Esophagus squamous epithelium (tissue), 5 donors: ENCODE measurements at places on chromosomes 4 and X.

- no peak for DNase-seq
Observed at GRCh38 chrX:107823456-107823855, 2.2 kb upstream of the MID2 start.

- DNase-seq: no peak
Observed at GRCh38 chr4:62004881-62005280, 804.8 kb downstream of the ADGRL3 start.

DNA sequence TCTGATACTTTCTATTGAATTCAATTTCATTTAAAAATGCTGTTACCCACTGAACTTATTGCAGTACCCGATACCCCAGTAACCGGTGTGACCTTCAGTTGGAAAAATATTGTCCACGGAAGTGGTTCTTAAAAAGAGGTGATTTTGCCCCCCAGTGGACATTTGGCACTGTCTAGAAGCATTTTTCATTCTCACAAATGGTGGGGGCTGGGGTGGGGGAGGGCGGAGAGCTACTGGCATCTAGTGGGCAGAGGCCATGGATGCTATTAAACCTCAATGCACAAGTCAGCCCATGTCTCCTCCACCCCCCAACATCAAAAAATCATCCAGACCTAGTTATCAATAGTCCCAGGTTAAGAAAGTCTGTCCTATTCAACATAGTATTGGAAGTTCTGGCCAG is 19.6 kb upstream of the CHM start:
- no peak for DNase-seq

DNA sequence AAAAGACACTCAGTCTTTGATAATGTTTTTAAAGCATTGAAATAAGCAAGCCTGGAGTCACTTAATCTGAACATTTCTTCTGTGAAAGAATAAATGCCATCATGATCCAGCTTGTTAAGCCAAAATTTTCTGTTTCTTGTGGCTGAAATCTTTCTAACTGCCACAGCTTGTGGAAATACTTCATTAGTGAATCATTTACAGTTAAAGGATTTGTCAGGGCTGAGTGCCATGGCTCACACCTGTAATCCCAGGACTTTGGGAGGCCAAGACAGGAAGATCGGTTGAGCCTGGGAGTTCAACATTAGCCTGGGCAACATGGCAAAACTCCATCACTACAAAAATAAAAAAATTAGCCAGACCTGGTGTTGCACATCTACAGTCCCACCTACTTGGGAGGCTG is 93.3 kb upstream of the PDE5A start:
- no peak for DNase-seq

DNA sequence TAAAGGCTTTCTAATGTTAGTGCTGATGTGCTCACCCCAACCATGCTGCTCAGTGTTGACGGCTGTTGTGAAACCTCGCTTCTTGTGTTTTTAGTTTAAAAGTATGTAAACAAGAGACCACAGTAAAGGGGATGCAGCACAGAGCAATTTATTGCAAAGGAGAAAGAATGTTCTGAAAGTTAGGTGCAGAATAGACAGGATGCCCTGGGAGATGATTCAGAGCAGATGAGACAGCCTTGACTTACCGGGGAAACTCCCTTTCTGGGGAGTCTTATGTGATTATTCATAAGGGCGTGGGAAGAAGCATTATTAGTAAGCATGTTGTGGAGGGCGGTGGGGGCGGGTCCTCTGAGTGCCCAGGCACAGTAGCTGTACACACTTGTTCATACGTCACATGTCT is 47.7 kb downstream of the EVC start:
- DNase-seq: no peak

DNA sequence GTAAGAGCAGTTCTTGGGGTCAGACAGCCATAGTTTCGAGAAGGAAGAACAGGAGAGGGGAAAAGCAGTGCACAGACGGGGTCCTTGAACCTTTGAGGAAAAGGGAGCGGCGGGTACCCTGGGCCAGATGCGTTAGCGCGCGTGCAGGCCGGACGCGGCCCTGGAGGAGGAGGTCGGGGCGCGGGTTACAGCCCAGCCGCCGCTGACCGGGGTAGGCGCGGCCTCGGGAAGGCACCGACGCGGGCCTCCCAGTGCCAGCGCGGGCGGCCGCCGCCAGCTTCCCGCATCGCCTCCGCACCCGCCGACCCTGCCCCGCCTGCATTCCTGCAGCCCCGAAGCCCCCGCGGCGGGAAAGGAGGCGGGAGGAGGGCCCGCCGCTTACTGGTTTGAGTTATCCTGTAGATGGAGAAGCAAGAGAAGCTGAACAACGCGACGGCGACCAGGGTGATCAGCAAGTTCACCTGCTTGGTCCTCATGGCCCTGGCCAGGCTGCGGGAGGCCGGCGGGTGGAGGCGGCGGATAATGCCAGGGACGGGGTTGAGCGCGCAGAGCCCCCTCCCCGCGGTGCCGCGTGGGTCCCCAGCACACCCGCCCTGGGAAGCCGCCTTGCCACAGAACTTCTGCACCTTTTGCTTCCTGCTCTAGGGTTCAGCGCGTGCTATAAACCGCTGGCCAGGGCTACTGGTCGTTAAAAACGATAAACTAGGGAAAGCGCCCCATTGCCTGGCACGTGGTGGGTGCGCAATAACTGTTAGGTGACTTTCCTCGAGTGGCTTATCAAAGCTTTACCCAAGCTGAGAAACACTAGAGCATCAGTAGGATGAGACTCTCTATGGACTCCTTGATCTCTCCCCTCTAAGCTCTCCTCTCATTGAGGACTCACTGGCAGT is at the start of gene MGAT4D:
MGAT4D (minus strand) TSS at position 547 of the 890 bp plus-strand sequence; CDS start at position 476, 71 bp downstream.
- DNase-seq: no peak

GRCh38 chrX:37846141-37846540 is 1.2 kb downstream of the DYNLT3 start:
- DNase-seq: no peak

DNA sequence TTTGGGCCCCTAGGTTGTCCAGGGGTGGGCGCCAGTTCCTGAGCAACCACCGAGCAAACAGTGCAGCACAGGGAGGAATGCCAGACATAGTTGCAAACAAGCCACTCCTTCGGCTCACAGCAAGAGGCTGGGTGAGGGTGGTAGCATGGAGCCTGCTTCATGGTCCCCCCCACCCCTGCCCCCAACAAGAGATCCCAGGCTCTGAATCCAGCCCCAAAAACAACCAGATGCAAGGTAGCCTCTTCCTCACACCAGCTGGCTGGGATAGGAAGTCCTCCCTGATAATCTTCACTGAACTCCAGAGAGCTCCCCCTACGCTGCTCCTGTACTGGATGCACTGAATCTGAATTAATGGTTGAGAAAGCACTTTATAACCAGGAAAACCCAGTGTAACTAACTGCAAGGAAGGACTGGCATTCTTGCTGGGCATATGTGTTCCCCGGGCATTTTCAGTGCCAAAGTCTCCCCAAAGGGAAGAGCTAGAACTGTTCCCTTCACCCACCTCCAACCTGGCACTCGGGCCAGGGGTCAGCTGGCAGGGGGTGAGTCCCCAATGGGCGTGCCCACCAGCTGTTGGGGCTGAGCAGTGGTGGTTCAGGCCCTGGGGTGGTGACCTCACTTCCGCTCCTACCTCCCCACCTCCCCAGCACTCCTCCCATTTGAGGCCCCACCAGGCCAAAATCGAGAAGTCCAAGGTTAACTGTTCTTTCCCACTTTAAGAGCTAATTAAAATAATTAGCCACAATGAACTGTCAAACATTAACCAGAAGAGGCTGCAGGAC is 1.5 kb downstream of the ELF4 start:
- no peak for DNase-seq

GRCh38 chr4:3372264-3372932 is 69.4 kb upstream of the HGFAC start:
- no peak for DNase-seq

DNA sequence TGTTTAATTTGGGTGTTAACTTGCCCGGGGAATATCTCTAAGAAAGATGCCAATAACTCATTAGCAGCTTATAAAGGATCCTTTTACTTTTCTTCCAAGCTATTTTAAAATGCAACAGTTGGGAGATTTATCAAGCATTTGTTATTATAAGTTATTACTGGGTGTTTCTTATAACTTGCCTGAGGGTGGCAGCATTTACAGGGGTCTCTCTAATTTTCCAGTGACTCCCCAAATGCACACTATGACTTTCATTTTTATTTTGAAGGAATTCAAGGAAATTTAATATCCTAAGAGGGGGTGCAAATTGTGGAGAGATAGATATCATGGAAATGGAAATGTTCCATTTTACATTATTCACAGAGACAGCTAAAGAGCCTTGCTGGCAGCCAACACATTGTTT is 138.0 kb downstream of the PDGFRA start:
- no peak for DNase-seq

DNA sequence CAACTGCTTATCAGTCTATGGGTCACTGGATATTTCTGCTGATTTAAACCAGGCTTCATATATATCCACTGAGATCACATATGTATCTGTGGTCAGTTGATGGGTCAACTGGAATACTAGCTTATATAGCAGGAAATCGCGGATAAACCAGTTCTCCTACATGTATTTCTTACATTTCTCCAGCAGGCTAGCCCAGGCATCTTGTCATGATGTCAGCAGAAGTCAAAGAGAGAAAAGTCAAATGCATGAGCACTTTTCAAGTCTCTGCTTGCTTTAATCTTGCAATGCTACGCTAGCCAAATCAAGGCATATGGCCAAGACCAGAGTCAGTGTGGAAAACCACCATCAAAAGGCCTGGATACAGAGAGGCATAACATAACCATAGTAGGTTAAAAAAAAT is 1008.8 kb upstream of the DIAPH2 start:
- no peak for DNase-seq

- no peak for DNase-seq
Observed at GRCh38 chr4:133550436-133550835, 401.3 kb downstream of the PCDH10 start.

GRCh38 chr4:98627531-98628257 is 30.7 kb downstream of the TSPAN5 start:
- no peak for DNase-seq

GRCh38 chrX:34487364-34487763 is 169.7 kb downstream of the TMEM47 start:
- DNase-seq: no peak

DNA sequence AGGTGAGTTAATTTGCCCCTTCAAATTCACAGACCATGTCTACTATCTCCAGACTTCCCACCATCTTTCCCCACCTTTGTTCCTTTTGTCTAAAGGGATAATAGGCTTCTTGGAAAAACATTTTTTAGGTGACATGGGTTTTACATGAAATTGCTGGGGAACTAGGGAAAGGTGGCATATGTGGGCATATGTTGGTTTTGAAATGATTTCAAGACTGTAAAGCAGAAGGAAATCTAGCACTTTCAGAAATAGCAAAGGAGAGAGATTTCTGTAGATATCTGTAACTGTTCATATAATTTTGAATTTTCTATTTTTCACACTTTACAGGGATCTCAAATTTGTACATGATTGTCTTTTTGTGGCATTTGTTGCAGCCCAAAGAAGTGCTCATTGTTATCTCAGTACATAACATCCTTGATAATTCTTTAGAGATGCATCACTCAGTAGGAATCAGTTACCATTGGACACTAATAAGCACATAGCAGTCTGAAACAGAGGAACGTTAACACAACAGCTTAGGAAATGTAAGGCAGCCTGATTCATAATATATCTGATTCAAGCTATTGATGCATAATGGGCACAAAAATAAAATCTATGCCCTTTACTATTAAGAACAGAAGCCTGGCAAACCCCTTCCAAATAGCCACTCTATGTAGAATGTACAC is 659.7 kb downstream of the CENPC start:
- no peak for DNase-seq

- DNase-seq: no peak
Observed at GRCh38 chr4:22045051-22045630, 96.6 kb upstream of the KCNIP4 start.

DNA sequence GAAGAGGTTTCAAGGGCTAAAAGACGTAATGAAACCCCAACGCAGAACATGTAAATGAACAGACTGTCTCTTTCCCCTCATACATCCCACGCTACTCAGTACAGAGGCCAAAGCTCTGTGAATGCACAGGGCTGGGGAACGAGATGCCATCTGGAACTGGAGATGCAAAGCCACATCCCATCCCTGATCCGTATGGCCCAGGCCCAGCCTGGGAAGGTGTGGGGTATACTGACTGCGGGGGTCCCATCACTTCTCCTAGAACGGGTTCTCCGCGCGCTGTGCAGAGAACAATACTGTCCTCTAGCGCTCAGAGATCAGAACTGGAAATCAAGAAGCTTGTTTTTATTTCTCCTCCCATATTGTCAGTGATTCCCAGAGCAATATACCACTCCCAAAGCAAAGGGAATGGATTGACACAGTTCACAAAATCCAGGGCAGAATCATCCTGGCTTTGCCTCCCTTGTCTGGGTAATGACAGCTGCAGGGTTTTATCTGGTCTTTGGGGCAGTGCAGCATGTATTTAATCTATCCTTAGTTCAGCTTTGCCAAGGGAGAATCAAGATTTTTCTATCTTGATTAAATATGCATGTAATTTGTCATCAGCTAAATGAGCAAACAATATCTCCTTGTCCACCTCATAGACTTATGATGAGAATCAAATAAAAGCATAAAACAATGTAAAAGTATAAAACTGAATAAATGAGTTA is 47.3 kb upstream of the TLR3 start:
- no peak for DNase-seq

- DNase-seq: no peak
Observed at GRCh38 chr4:113610537-113610936, 151.0 kb downstream of the CAMK2D start.

- DNase-seq: no peak
Observed at GRCh38 chr4:186485561-186486062, 69.8 kb downstream of the MTNR1A start.

DNA sequence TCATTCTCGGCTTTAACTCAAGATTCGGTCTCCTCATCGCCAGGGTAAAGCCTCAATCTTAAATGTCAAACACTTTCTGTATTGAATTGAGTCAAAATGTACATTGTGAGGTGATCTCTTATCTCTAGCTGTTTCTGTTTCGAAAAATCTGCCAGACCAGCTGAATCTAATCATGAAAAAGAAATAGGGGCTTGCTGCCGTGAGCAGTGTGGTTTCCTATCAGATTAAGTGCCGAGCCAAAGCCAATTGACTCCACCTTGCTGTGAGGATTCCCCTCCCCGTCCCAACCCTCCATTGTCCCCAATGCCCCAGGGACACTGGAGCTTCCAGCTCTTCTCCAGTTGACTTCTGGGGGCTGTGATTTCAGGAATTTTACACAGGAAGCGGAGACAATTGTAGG is 12.5 kb upstream of the CRLF2 start:
- DNase-seq: no peak

- DNase-seq: no peak
Observed at GRCh38 chr4:83022724-83023450, 12.1 kb upstream of the COPS4 start.

- DNase-seq: no peak
Observed at GRCh38 chr4:12583275-12583674, 900.9 kb downstream of the RAB28 start.
